ENCODE measurements at places on chromosomes 1 and 21. TPM values are rescaled to one million over a fixed set of nuclear protein-coding genes. Genes with fewer than 3 reads are reported as not detected.

The ACTL8 gene
- not detected for total RNA-seq

The SLAMF9 gene
- total RNA-seq, result not detected

The TMEM200B gene
- 1.6 TPM for total RNA-seq

The ZNF281 gene
- 24.4 TPM for total RNA-seq

The CYP4Z1 gene
- not detected for total RNA-seq

The S1PR1 gene
- 164 TPM for total RNA-seq

The WNT2B gene
- 8.6 TPM for total RNA-seq

The FCGR2B gene
- total RNA-seq, result not detected

The BARHL2 gene
- not detected for total RNA-seq

The CITED4 gene
- total RNA-seq, result 7.1 TPM

The OR2M3 gene
- not detected for total RNA-seq

The S100A7 gene
- total RNA-seq, result not detected

The C1QB gene
- total RNA-seq, result not detected

The CHIA gene
- not detected for total RNA-seq

The TMEM61 gene
- not detected for total RNA-seq
